Sigmoid colon (tissue), 7 donors: ENCODE measurements at places on chromosomes 11 and 22. TPM values are rescaled to one million over a fixed set of nuclear protein-coding genes. Genes with fewer than 3 reads are reported as not detected.
A peak's percentile ranks its signal among the peaks of the same experiment; 100 is the strongest.

DNA sequence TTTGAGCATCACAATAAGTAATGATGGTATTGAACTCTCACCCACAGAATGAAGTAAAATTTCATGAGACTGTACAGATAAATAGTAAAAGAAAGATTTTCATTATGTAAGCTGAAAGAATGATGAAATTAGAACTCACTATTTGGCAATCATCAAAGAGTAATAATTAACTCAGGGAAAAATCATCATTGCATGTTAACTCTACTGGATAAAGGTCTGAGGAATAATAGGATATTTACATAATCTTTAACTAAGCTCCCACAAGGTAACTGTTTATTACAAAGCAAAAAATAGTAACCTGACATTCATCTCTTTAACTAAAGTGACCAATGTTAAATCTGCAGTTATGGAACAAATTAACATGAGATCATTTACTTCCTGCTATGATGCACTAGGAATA lies 739.9 kb downstream of the FAM181B start:
- no peak for DNase-seq
- H3K4me3 ChIP-seq = no peak overlapping the region
- H3K36me3 ChIP-seq = no peaks in the 10 kb centered on the region

DNA sequence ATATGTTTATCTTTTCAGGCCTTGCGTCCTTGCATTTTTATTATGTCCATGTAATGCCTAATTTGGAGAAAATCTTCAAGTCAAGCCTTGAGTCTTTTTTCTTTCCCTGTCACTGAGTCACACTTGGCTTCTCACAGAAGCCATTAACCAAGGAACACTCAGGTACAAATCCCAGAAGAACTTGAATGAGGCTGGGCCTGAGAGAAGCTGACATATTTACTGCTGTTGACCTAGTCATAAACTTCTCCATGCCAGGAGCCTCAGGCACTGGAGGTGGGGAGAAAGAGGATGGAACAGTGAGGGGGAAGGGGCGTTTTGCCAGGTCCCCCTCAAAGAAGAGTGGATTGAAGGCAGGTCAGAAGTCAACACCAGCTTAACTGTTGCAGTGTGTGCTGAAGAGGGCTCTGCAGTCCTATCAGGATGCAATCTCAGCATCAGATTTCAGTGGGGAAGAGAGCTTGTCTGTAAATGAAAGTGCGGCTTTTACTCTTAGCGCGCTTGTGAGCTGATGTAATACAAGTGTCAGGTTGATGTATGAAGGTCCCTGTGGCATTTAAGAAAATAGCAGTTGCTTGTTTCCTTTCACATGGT lies 526.0 kb downstream of the ETS1 start:
- no peak for DNase-seq
- H3K27me3 ChIP-seq = no peaks in the 10 kb centered on the region
- H3K36me3 ChIP-seq = no peaks in the 10 kb centered on the region

DNA sequence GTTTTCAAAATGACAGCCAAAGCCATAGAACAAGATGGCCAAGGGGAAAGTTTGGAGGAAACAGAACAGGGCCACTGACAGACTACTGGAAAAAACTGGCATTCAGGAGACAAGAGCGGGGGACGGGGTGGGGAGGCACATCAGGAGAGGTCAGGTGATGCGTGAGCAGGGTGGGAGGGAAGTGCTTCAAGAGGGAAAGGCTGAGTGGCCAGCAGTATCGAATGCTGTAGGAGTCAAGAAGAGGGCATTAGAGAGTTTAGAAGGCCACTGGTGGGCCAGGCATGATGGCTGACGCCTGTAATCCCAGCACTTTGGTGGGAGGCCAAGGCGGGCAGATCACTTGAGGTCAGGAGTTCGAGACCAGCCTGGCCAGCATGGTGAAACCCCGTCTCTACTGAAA lies 8.2 kb downstream of the GTPBP1 start:
- H3K4me3 ChIP-seq = no peak overlapping the region
- H3K27ac ChIP-seq = no peak overlapping the region
- H3K27me3 ChIP-seq = no peaks in the 10 kb centered on the region
- peaks cover 22% of the 10 kb centered on the region for H3K36me3 ChIP-seq
- peaks cover 29% of the 10 kb centered on the region for H3K4me1 ChIP-seq
- no peak for DNase-seq

DNA sequence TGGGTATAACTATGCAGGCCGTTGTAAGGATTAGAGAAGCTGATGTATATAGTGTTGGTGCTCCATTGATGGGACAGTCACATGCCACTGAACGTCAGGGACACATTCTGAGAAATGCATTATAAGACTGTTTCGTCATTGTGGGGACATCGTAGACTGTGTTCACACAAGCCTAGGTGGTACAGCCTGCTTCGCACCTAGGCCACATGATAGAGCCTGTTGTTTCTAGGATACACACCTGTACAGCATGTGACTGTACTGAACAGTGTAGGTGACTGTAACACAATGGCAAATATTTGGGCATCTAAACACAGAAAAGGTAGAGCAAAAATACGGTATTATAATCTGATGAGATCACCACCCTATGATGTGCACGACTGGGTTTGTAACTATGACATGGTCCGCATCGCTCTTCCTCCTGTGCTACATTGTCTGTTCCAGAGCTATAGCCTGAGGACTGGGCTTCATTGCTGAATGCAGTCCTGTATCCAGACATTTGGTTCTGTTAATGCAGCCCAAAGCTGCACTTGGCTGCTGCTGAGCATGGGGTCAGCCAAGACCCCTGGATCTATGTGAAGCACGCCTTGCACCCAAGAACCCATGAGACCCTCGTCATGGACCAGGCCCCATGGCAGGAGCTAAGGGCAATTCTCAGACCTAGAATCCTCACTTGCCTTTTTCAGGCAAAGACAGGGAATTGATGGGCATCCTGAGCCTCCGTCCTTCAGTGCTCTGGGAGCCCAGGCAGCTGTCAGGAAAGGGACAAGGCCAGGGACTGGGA lies 51.1 kb upstream of the THY1 start:
- no peaks in the 10 kb centered on the region for H3K36me3 ChIP-seq
- DNase-seq = no peak
- no peaks in the 10 kb centered on the region for H3K4me1 ChIP-seq
- H3K4me3 ChIP-seq = no peak overlapping the region

- no peaks in the 10 kb centered on the region for H3K4me1 ChIP-seq
- DNase-seq = peak; percentile 69
- H3K36me3 ChIP-seq = no peaks in the 10 kb centered on the region
- H3K27ac ChIP-seq = peak overlapping the region; percentile 65
Observed at GRCh38 chr11:79439886-79440570, 802 bp downstream of the TENM4 start.

DNA sequence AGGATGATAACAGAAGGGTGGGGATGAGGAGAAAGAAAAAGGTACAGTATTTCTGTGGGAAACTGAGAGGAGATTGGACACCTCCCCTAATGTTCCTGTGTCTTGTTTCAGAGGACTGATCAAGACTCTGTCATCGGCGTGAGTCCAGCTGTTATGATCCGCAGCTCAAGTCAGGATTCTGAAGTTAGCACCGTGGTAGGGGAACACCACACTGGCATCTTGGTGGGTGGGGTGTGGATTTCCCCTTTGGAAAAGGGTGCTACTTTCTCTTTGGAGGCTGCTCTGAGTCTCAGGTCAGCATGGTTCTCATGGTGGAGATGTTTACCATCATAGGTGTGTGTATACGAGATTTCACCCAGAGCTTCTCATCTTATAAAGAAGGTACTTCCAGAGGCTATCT lies 25.5 kb downstream of the MADD start:
- no peaks in the 10 kb centered on the region for H3K27me3 ChIP-seq
- no peak overlapping the region for H3K4me3 ChIP-seq
- peaks cover 98% of the 10 kb centered on the region for H3K36me3 ChIP-seq

DNA sequence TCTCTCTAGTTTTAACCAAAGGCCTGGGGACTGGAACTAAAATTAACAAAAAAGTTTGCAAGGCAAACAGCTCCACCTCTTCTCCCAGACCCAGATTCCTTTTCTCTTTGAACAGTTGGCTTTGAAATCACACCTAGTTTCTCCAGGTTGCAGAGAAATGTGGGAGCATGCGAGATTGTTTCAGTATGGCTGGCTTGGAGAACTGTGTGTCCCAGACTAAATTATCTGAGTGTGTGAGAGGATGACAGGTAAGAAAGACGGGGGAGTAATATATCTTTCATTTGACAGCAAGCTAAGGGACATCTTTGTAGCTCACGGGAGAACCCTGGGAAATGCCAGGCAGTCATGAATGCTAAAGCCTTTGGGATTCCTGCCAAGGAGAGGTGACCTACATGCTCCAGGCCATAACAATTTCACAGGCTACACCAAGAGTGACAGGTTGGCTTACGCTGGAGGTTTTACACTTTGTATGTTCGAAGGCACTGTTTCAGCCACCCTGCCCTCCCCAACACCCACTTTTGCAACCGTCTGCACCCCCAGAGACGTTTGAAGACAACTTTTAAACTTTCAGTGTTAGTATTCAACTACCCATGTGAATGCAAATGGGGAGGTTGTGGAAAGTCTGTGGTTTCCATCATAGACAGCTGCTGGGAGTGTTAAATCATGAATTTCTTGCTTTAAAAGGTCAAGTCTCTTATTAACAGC lies 109.3 kb upstream of the SNX19 start:
- no peak overlapping the region for H3K27ac ChIP-seq
- H3K4me1 ChIP-seq = no peaks in the 10 kb centered on the region
- no peaks in the 10 kb centered on the region for H3K27me3 ChIP-seq

- no peak overlapping the region for H3K4me3 ChIP-seq
- no peak for DNase-seq
- H3K27me3 ChIP-seq = no peaks in the 10 kb centered on the region
- H3K36me3 ChIP-seq = no peaks in the 10 kb centered on the region
Observed at GRCh38 chr11:119482521-119483011, 59.6 kb upstream of the THY1 start.

GRCh38 chr22:45531441-45532234 lies 29.0 kb downstream of the FBLN1 start:
- no peak overlapping the region for H3K4me3 ChIP-seq
- H3K27me3 ChIP-seq = no peaks in the 10 kb centered on the region
- DNase-seq = no peak
- no peaks in the 10 kb centered on the region for H3K36me3 ChIP-seq
- peaks cover 34% of the 10 kb centered on the region for H3K4me1 ChIP-seq

DNA sequence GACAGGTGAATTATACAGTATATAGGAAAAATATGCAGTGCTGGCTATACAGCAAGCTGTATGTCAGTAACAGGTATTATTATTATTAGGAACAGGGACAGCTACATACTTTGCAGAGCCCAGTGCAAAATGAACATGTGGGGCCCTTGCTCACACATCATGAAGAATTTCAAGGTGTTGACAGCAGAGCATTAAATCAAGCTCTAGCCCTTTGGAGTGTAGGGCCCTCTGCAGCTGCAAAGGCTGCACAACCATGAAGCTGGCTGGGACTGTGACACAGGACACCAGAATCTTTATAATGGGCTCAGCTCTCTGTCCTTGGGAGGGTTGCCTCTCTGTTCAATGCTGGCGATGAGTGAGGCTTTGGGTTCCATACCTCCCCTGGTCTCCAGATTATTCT lies 44.9 kb upstream of the DAGLA start:
- H3K27ac ChIP-seq = no peak overlapping the region
- H3K36me3 ChIP-seq = no peaks in the 10 kb centered on the region
- DNase-seq = no peak
- peaks cover 4% of the 10 kb centered on the region for H3K27me3 ChIP-seq

DNA sequence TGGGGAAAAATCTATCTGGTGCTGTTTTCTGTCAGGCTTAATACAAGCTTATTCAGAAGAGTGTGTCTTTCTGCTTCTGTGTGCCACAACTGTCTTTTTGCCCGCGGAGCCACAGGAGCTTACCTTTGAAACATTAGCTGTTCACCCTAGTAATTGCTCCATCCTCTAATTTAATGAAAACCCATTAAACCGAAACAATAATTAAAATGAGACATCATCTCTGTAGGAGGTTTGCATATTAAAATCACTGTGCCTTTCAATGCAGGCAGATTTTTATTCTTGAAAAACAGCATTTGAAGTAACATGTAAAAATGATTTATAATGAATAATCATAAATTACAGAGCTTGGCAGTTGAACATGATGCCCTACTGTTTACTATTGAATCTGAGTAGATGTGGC lies 102.3 kb downstream of the NELL1 start:
- no peak overlapping the region for H3K4me3 ChIP-seq
- H3K27ac ChIP-seq = no peak overlapping the region
- H3K36me3 ChIP-seq = no peaks in the 10 kb centered on the region
- no peak for DNase-seq

DNA sequence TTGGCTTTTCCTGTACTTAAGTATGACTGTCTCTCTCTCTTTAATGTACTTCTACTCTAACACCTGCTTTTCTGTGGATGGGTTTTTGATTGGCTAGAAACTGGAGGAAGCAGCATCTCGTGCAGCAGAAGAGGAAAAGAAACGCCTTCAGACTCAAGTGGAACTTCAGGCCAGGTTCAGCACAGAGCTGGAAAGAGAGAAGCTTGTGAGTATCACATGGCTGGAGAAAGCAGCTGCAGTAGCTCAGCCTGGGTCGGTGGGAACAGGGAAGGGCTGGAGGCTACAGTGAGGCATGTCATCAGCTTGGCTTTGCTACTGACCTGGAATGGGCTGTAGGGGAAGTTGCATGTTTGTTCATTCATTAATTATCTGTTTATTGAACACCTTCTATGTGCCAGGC lies 74.2 kb downstream of the SWAP70 start:
- no peaks in the 10 kb centered on the region for H3K4me1 ChIP-seq
- H3K27ac ChIP-seq = peak overlapping the region; percentile 1
- H3K27me3 ChIP-seq = no peaks in the 10 kb centered on the region

DNA sequence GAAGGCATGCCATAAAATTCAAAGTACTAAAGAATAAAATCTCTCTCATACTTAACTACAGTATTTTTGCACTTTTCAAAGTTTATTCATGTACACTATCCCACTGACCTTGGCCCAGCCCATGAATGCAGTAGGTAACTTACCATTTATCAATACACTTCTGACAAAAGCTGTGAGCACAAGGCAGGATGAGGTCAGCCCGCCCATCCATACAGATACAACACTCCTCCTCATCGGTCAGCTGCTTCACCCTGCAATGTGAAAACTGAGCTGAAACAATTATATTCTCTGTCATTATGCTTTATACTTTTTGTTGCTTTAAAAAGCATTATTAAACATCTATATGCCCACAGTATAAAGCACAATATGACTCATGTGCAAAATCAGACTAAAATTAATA lies 22.1 kb downstream of the RNF141 start:
- no peaks in the 10 kb centered on the region for H3K4me1 ChIP-seq
- H3K27me3 ChIP-seq = no peaks in the 10 kb centered on the region
- H3K36me3 ChIP-seq = peaks cover 4% of the 10 kb centered on the region
- DNase-seq = no peak
- no peak overlapping the region for H3K27ac ChIP-seq

- no peaks in the 10 kb centered on the region for H3K27me3 ChIP-seq
- peak overlapping the region; percentile 58 for H3K27ac ChIP-seq
- H3K4me3 ChIP-seq = peak overlapping the region; percentile 25
Observed at GRCh38 chr11:69157156-69157821, 1.6 kb downstream of the SMIM38 start.

The EFEMP2 gene
- total RNA-seq = 103 TPM

The RFPL3 gene
- not detected for total RNA-seq

The PATL1 gene
- 11.8 TPM for total RNA-seq

The CDC45 gene
- not detected for total RNA-seq

The SLC1A2 gene
- 0.14 TPM for total RNA-seq

The TYR gene
- total RNA-seq = not detected

The TSG101 gene
- 86.7 TPM for total RNA-seq

The OR52A1 gene
- total RNA-seq = not detected
